ENCODE measurements at places on chromosomes 2 and 18.

DNA sequence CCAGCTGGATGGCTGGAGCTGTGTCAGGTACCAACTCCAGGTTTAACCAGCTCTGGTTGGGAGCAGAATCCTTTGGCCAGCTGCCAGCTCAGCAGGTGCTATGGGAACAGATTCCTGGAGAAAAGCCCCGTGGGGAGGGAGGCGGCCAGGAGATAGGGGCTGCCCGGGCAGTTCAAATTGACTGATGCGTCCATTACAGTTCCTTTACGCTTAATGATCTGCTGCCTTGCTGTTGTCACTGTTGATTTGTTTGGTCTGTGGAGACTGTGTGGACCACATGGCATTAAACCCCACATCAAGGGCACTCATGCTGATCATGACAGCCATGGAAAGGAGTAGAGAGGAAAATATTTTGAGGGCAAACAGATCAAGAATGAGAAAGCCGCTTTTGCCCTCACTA lies 200.0 kb downstream of the TSN start:
- DNase-seq: no peak

- no peak for DNase-seq
Measured at GRCh38 chr2:132747046-132747445, 77.0 kb upstream of the LYPD1 start.

DNA sequence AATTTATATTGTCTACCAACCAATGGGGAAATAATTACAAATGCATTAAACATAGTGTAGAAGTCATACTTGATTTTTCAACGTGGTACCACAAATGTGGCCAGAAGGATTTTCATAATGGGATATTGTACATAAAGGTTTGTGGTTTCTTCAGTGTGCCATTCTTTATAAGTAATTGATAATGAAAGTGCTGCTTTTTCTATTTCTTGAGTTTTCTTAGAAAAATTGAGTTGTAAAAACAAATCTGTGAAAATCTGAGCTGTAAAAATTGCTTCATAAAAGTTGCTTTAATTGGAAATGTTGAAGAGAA lies 103.6 kb downstream of the KYNU start:
- no peak for DNase-seq

GRCh38 chr2:129192841-129193253 lies 786.6 kb upstream of the RAB6C start:
- no peak for DNase-seq

- DNase-seq: peak; percentile 90
Measured at GRCh38 chr2:1055014-1055595, 104.5 kb downstream of the SNTG2 start.

GRCh38 chr2:126239320-126239955 lies 416.5 kb upstream of the GYPC start:
- DNase-seq: no peak

DNA sequence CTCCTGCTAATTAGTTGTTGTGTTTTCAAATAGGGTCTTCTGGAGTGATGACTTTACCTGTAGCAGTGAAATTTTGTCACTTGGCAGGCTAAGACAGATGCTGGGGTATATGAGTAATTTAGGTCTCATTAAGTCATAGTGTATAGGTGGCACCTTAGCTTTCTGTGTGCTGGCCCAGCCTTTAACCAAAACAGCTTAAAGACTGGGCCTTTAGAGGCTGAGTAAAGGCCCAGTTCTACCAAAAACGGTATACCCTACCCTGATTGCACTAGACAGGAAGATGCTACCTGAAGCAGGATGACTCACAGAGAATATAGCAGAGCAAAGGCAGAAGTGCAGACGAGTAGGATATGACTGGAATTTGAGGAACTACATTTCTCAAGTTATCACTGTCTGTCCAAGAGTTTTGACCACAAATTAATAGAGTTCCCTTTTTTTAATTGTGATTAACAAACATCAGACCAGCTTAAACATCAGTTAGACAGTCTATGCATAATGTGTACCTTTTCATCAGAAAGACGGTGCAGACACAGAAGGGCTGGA lies 337.9 kb upstream of the SALL3 start:
- DNase-seq: no peak

GRCh38 chr2:241849616-241850543 lies 8.8 kb downstream of the PDCD1 start:
- DNase-seq: no peak

GRCh38 chr2:200193791-200194190 lies 112.7 kb upstream of the SPATS2L start:
- no peak for DNase-seq

GRCh38 chr2:12797815-12798214 lies 81.1 kb downstream of the TRIB2 start:
- peak; percentile 77 for DNase-seq

DNA sequence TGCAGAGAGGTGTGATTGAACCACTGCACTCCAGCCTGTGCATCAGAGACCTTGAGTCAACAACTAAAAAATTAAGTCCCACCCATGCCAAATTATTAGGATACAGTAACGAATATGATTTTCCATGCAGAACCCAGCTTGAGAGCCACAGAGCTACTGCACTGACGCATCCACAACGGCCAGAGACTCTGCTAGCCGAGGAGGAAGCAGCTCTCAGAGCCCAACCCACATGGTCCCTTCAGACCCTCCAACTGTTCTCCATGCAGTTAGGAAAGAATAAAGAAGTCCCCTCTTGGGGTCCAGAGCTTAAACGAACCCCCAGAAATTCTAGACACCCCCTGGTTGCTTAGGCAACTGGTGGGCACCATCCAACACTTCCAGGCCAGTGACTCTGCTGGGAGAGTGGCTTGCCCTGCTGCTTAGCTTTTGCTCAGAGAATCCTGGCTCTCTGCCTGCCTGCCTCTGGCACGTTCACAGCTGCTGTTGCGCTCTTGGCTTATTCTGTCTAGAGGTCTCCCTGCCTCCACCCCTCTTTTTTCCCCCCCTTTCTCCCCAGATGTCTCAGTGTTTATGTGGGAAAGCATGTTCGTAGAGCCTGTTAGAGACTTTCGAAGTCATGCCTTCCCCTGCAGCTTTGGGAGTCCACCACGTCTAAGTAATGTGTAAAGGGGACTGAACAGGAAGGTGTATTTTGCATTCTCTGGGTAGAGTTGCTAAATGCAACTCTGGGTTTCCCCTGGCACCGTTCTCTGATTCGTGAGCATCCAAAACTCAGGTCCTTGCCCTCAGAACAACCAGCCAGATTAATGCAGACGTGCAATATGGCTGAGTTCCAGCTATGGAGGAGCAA lies 26.0 kb upstream of the SP3 start:
- peak; percentile 87 for DNase-seq

DNA sequence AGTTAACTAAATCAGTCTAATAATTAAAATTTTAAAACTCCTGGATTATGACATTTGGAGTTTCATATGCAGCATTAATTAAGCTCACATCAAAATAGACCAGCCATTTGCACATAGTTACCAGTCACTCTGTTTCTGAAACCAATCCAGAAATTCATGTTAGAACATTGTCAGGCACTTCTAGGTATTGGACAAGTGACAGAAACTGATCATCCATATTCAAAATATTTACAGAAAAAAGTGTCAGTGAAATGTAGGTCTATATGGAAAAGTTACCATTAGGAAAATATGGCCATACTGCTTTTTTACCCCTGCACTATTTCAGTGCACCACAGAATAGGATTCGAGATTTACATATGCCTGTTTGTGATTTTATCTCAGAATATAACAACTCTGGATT lies 33.4 kb downstream of the UPP2 start:
- no peak for DNase-seq

DNA sequence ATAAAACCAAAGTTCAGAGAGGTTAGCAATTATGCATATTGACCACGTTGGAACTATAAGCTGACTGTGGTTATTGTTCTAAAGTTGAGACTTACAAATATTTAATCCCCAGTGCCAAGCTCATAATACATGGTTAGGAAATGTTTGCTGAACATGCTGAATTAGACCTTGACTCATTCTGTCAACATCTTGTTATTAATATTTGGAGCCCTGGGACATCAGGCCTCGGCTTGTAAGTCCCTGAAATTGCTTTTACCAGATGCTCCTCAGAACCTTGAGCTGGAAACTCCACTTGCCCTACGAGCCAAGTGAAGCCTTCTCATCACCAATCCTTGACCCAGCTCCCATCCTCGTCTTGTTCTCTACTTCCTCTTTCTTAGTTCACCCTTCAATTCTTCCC lies 21.2 kb downstream of the DYNAP start:
- peak; percentile 3 for DNase-seq

GRCh38 chr2:68860111-68860510 lies 11.1 kb downstream of the BMP10 start:
- no peak for DNase-seq

GRCh38 chr2:40197121-40197520 lies 254.8 kb downstream of the SLC8A1 start:
- no peak for DNase-seq

DNA sequence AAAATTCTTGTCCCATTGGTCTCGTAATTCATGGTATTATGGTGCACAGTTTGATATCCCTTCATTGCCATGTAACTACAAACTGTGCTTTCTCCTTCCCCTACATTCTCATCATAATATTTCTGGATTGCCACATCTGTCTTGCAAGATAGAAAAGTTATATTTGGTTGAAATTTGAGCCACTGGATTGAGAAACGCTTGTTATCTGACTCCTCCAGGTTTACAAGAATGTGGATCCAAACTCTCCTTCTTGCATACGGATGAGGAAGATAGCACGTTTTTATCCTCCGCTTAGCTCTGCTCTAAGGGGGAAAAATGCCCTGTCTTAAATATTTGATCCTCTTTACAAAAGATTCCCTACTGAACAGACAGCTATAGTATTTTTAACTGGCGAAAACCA lies 438.2 kb downstream of the TSN start:
- DNase-seq: peak; percentile 4

DNA sequence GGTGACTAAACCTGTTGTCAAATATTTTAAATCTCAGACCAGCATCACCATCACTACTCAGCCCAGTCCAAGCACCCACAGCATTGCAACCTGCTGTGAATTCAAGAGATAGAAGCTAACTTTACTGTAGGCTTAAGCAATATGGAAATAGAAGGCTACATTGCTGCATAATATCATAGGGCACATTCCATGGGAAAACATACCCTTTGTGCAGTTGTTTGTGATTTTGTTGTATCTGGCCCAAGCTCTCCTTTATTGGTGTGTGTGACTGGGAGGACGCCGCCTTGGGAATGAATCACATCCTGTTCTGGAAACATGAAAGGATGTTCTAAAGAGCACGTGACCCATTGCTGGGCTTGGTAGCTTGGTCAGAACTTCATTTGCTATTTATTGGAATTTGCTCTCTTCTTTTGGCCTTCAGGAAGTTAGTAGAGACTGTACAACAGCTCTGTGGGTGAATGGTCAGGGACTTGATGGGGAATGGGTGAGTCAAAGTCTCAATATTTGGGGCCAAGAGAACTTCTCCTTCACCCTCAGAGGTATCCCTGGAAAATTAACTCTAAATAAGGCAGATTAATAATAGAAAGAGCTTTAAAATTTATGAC lies 106.8 kb upstream of the SERPINE2 start:
- DNase-seq: peak; percentile 92

DNA sequence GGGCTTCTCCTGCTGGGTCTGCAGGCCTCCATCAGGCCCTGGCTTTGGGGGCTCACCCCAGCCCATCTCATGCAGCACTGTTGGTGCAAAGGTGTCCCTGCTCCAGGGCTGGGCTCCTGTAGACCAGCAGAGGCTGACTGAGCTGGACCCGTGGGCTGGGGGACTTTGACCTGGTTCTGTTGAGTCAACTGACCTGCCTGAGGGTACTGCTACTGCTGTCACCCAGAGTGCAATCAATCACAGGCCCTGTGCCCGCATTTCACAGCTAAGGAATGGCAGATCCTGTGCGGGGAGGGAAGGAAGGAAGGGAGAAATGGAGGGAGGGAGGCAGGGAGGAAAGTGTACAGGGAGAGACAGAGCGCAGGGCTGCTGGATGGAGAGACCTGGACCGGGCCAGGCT lies 136.8 kb downstream of the TPO start:
- DNase-seq: no peak

GRCh38 chr2:55314985-55315384 lies 46.0 kb upstream of the MTIF2 start:
- no peak for DNase-seq

DNA sequence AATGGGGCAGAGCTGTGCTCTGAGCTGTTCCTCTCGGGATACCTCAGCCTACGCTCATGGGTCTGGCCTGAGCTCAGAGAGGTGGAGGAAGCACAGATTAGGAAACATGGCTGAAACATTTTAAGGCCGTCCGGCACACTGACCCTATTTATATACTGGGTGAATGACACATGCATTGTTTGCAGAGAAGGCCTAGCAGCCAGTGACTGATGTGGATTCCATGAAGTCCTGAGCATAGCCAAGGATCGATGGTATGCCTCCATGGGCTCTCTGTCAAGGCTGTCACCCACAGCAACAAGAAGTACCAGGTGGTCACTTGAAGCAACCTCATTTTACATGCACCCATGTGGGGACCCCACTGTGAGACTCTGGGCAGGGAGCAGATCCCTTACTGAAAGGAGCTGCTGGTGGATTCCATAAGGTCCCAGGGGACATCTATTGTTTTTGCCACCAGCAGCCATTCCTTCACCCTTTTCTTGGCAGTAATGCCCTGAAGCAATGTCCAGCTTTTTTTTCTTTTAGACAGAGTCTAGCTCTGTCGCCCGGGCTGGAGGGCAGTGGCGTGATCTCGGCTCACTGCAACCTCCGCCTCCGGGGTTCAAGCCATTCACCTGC lies 8.4 kb downstream of the PTMA start:
- DNase-seq: peak; percentile 65

DNA sequence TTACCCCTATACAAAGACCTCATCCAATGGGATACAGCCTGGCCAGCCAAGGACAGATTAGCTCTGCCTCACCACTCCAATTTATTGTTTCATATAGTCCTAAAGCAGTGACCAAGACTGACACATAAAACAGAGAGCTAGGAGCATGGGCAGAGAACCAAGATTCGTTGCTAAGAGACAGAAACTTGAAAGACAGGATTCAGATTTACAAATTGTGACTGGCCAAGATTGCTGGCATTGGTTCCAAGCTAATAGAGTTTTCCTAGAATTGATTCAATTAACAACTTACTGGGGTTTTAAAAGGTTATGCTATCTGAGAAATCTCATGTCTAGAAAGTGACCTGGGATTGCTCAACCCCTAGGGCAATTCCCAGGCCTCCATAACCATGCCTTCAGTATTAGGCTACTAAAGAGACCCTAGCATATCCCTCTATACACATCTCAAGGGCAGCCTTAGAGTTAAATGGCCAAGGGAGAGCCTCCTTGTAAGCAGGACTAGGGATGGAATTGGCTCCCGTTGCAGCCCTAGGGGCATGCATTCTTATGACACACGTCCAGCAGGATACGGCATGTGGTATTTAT lies 75.6 kb downstream of the ICOS start:
- no peak for DNase-seq
